ENCODE measurements at places on chromosomes 1 and 21.

DNA sequence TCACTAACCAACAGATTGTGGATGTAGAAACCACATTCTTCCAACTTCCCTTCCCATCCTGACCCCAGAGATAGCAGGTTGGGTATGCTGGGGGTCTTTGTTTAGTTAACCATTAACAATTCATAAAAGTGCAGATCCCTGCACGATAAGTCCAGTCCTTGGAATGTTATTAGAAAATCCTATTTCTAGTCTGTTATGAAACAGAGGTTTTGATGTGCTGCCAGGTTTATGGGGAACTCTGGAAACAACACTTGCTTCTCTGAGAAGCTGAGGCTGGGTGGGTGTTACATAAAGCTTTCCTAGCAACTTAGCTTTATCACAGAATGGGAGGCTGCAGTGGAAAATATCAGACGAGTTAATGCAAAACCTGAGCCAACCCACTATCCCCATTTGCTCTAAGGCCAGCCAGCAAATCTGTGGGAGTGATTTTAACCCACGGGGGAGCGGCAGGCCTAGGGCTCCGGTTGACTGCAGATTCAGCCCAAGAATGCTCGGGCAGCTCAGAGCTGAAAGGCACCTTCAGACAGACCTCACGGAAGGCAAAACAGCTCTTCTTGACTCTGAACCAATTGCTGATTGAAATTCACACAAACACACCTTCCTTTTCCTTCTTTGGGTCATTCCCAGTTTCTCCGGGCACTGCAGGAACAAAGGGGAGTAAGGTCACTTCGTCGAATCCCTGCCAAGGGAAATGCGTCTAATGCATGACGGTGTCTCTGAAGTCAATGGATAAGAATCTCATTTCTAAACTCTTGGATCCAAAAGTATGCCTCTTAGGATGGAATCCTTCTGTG, 111.7 kb upstream of the IRF2BP2 start:
- no peak for DNase-seq

DNA sequence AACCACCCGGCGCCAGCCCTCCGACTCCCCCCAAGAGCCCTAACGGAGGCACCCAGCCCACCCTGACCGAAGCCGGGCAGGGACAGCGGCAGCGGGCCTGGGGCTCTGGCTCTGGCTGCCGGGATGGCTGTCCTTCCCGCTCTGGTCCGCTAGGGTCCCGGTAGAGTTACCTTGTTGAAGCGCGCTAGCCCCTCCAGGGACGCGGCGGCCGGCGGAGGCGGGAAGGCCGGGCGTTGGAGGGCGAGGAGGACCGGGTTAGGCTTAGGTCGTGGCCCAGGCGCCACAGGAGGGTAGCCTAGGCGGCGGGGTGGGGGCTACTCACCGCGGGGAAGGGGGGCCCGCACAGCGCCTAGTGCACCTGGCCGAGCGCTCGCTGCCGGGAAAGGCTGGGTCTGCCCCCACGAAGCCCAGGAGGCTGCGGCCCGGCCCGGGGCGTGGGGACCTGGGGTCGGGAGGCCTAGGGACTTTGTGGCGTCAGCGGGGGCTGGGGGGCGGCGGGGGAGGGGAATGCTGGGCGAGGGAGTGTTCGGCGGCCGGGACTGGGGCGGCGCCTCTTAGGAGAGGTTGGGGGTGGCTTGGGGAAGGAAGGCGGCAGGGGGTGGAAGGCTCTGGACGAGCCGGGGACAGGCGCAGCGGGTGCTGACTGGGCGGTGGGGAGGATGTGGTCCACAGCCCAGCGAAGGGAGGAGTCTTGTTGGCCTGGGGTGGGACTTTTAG, at the start of gene TRIM17:
TSS of gene TRIM17 (minus strand) at position 645 of the 717 bp plus-strand sequence. CDS start 1,789 bp downstream, outside the sequence.
- DNase-seq = no peak

GRCh38 chr1:164876398-164877116, 317.6 kb downstream of the PBX1 start:
- no peak for DNase-seq

DNA sequence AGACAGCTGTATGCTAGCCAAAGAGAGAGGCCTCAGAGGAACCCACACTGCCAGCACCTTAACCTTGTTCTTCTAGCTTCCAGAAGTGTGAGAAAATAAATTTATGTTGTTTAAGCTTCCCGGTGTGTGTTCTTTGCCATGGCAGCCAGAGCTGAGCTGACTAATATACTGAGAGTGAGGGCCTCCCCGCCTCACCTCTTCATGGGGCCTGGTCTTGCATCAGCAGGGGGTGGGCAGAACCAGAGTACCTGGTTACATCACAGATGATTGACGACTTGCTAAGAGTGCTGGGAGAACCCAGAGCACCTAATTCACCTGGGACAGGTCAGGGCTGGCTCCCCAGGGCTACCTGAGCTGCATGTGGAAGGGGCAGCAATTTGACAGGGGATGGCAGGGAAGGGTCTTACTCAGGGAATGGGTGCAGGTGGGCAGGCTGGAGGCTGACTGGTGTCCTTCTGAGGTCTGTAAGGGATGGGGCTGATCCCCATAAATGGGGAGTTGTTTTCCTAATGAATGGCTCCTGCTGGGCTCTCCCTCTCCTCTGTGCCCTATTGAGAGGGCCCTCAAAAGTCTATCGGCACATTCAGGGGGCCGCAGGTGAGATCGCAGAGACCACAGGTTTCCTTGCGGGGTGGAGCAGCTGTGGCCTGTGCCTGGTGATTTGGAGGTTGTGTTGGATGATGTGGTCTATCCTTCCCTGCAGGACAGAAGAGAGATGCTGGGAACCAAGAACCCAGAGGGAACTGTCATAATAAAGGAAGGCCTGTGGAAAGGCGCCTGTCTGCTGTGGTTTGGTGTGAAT, 60.6 kb upstream of the ETV3 start:
- no peak for DNase-seq

GRCh38 chr21:39386899-39387298, 38.0 kb upstream of the HMGN1 start:
- DNase-seq = no peak

GRCh38 chr1:20486457-20487235, 636 bp upstream of the CAMK2N1 start:
- DNase-seq = peak; percentile 49
